ENCODE measurements at places on chromosomes 5 and 9.

- no peak for DNase-seq
These were observed 221.3 kb upstream of the FTMT start for GRCh38 chr5:121630402-121630801.

- DNase-seq: no peak
These were observed 118.8 kb downstream of the GALNT10 start for GRCh38 chr5:154309371-154309745.

DNA sequence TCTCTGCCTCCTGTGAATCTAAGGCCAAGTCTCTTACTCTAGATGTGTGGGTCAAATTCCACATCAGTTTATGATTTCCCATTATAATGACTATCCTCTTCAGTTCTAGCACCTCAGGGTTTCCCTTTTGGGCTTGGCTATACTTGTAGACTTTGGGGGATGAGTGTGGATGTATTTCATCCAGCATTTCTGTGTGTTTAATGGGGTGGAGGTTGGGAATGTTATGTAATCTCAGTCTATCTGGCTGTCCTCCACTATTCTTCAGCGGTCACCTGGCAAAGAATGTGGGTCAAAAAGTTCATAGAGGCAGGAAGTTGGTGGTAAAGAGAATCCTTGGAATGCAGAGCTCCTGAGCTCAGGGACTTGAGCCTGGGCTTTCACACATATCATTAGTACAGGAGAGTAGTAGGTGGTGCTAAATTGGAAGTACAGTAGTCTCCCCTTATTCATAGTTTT is 64.9 kb downstream of the CFAP95 start:
- DNase-seq: no peak

GRCh38 chr9:18905883-18906629 is 127.0 kb downstream of the SAXO1 start:
- DNase-seq: no peak

- DNase-seq: no peak
These were observed 202.6 kb downstream of the NR3C1 start for GRCh38 chr5:143200781-143201398.

DNA sequence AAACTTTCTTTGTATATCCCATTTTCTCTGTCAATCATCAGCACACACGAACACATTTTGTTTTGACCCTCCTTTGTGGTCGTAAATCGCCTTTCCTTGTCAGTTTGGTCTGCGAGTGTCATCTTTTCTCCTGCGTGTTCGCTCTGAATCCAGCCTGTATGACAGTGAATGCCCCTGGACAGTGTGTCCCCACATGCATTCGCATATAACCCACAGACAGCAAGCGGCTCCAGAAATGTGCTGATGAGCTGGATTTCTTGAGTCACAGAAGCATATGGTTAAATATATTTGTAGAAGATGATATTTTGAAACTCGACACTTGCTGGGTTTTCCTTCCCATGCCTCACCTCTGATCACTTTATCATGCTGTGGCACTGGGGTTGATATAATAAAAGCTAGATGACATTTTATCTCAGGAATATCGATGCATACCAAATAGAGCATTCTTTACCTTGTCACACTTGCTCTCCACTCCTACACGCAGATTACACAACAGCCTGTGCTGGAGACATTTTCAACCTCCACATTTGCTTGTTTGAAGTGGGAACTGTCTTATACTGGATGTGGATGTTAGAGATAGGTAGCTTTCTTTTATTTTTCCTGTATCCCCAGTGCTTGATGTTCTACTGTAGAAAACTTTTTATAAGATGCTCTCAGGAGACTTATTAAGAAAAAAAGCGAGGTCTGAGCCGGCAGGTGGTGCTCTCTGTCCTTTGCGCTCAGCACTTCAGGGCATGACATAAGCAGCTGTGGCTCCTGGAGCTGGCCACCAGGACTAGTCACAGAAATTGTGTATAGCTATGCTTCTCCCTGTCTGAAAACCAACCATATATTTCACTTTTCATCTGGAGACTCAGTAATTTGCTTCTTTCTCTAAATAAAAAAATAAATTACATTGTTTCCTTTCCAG is 215.1 kb downstream of the SH3GL2 start:
- DNase-seq: no peak

GRCh38 chr5:143066556-143067281 is 296.5 kb downstream of the ARHGAP26 start:
- no peak for DNase-seq

All from stimulated activated CD4-positive, alpha-beta T cell treated with anti-CD3 and anti-CD28 coated beads, Interleukin-2, amount 100 ng/mL, for 48 hours (primary cell).